ENCODE measurements at places on chromosomes 13 and 19. TPM values are rescaled to one million over a fixed set of nuclear protein-coding genes. Genes with fewer than 3 reads are reported as not detected.

The PRTN3 gene
- total RNA-seq = not detected

The FFAR1 gene
- not detected for total RNA-seq

The GPR32 gene
- not detected for total RNA-seq

The LILRB2 gene
- total RNA-seq = not detected

The DIAPH3 gene
- total RNA-seq = 17.3 TPM

The RAB4B gene
- 15.2 TPM for total RNA-seq

The ZNF792 gene
- 7.5 TPM for total RNA-seq

The P2RY11 gene
- total RNA-seq = 26.9 TPM

The SYDE1 gene
- 24.7 TPM for total RNA-seq

The RELB gene
- total RNA-seq = 2.9 TPM

The TMEM238 gene
- total RNA-seq = 0.71 TPM

The NLRP4 gene
- total RNA-seq = not detected

The LPAR2 gene
- total RNA-seq = 115 TPM

The MRI1 gene
- 24.0 TPM for total RNA-seq

The C19orf38 gene
- not detected for total RNA-seq

The CLEC17A gene
- total RNA-seq = not detected

The FFAR2 gene
- not detected for total RNA-seq

The MEGF8 gene
- 39.2 TPM for total RNA-seq

The PRODH2 gene
- not detected for total RNA-seq

The SHISA7 gene
- total RNA-seq = 0.59 TPM

The ACER1 gene
- not detected for total RNA-seq

The SYNGR4 gene
- not detected for total RNA-seq

The MAP2K7 gene
- total RNA-seq = 50.7 TPM

The ZNF763 gene
- 4.5 TPM for total RNA-seq

The HPN gene
- total RNA-seq = 0.27 TPM

The IGFL3 gene
- not detected for total RNA-seq

The APC2 gene
- total RNA-seq = 39.2 TPM

The CEACAM8 gene
- not detected for total RNA-seq

The MEF2B gene
- total RNA-seq = 1.4 TPM

The GIPR gene
- 0.96 TPM for total RNA-seq

The S1PR2 gene
- 26.3 TPM for total RNA-seq

The RFPL4A gene
- not detected for total RNA-seq

The CEACAM21 gene
- total RNA-seq = 1.1 TPM

The KLK15 gene
- total RNA-seq = not detected

The ZNF880 gene
- total RNA-seq = 10.0 TPM

The TMPRSS9 gene
- 0.12 TPM for total RNA-seq

The CCDC8 gene
- total RNA-seq = 23.9 TPM

The ZNF587 gene
- total RNA-seq = 46.1 TPM

The STARD13 gene
- 23.6 TPM for total RNA-seq

The HCN2 gene
- total RNA-seq = 0.84 TPM

The CGB1 gene
- total RNA-seq = not detected

The IGFL2 gene
- not detected for total RNA-seq

The ATP4A gene
- total RNA-seq = not detected

The TGFBR3L gene
- total RNA-seq = 0.44 TPM

The TMEM255B gene
- total RNA-seq = 2.4 TPM

The IZUMO2 gene
- total RNA-seq = not detected

The SCGB2B2 gene
- not detected for total RNA-seq

The NCAN gene
- total RNA-seq = 13.8 TPM

Measured in neural crest cell (in vitro differentiated cells).